ENCODE measurements at places on chromosomes 4 and X.

- no peak for DNase-seq
These were observed 11.2 kb downstream of the EPGN start for GRCh38 chr4:74319470-74319869.

- no peak for DNase-seq
These were observed 57.4 kb upstream of the MSN start for GRCh38 chrX:65610040-65610439.

GRCh38 chrX:30997411-30997810, 74.4 kb downstream of the FTHL17 start:
- no peak for DNase-seq

DNA sequence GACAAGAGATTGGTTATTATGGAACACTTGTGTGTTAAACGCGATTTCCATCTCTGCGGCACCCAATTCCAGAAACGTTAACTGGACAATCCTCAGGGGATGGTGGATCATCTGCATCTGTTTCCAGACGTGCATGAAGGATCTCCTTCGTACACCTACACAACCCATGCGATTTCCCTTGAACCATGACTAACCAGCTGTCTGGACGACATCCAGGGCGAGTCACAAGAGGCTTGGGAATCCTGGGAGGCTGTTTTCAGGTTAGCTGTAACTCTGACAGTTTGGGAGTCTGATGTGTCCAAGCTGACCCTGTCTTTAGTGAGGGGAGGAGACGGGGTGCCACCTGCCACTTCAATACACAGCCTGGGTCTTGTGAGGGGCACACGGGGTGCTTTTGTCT, 84.5 kb downstream of the GATB start:
- no peak for DNase-seq

DNA sequence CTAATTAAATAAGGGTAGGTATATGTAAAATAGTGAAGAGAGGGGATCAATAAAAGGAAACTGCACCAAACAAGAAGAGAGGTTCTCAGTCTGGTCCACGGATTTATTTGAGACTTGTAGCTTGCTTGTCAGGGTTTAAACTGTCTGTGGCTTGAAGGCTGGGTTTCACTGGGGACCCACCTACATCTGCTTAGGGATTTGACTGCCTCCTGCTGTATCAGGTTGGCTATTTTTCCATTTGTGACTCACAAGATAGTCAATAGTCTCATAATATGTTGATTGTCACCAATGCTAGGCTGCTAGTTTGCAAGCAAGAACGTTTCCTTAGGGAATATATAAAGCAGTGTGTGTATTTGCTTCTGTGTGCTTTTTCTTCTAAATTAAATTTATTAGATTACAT, 1950.7 kb upstream of the IGFBP7 start:
- DNase-seq = no peak

- DNase-seq = no peak
These were observed 21.2 kb upstream of the TAB3 start for GRCh38 chrX:30910124-30910860.

DNA sequence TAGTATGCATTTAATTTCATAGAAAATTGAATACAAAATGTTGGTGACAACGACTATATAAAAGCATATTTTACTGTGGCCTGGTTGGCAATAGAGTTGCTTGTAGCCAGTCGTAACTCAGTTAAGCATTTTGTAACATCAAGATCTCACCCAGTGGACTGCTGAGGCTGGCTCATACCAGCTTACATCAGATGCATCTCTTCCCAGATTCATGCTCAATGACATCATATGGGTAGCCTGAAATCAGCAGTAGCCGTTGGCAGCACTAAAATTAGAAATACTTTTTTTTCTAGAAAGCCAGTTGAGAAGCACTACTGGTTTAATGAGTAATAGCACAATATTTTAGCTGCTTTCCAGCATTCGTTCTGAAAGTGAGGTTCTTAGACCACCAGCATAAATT, 341.2 kb downstream of the TECRL start:
- no peak for DNase-seq

GRCh38 chr4:160318567-160319220, 1215.8 kb downstream of the RAPGEF2 start:
- DNase-seq = no peak

- DNase-seq = no peak
These were observed 67.6 kb upstream of the DCLK2 start for GRCh38 chr4:150010525-150011126.

- no peak for DNase-seq
These were observed 555.3 kb downstream of the TRAM1L1 start for GRCh38 chr4:116530048-116530447.
